ENCODE measurements at places on chromosomes 7 and 10.

DNA sequence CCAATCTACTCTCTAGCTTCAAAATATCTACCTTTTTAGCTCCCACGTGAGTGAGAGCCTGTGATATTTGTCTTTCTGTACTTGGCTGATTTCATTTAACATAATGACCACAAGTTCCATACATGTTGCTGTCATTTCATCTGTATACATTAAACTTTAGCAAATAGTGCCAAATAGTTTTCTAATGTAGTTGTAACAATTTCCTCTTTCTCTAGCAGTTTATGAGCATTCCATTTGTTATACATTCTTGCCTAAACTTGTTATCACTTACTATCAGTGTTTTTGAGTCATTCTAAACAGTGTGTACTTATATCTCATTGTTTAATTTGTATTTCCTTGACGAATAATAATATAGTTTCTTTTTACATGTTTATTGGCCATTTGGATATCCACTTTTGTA lies 77.2 kb downstream of the NEUROD6 start:
- DNase-seq, result no peak

- DNase-seq, result peak; percentile 55
Measured at GRCh38 chr10:51425431-51425830, 274.0 kb downstream of the CSTF2T start.

DNA sequence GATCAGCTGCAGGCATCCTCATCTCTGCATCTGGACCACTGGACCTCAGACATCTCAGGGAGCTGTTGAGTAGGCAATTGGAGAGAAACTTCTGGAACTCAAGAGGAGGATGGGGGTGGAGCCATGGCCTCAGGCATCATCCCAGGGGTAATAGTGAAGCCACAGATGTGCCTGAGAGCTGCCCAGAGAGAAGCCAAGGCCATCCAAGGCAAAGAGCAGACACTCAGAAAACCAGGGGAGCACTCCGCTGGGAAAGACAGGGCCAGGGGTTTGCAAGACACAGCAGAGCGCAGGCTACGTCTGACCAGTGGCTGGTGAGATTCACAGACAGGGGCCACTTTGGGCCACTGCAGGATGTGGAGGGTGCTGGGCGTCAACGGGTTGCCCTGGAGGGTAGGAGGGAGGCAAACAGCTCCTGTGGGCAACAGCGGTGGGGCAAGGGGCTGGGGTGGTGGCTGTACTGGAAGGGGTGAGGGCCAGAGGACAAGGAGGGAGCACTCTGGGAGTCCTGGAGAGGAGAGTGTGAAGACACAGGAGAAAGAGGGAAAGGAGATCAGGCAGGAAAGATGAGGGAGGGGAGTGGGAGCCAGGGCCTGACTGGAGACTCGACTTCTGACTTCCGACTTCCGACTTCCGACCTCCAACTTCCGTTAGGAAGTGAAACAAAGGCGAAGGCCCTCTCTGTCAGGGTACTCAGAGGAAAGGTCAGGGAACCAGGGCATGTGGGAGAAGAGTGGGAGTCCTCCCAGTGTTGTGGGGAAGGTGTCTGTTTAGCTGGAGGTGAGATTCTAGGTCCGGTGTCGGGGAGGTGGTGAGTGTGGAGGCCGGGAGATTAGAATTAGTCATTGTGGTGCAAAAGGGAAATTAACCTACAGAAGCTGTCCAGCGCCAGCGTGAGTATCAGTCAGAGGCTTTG lies 69.7 kb upstream of the ANTXRL start:
- no peak for DNase-seq

- DNase-seq, result no peak
Measured at GRCh38 chr10:28909875-28910274, 232.6 kb downstream of the BAMBI start.

GRCh38 chr10:378930-379704 lies 243.9 kb downstream of the ZMYND11 start:
- DNase-seq, result no peak

DNA sequence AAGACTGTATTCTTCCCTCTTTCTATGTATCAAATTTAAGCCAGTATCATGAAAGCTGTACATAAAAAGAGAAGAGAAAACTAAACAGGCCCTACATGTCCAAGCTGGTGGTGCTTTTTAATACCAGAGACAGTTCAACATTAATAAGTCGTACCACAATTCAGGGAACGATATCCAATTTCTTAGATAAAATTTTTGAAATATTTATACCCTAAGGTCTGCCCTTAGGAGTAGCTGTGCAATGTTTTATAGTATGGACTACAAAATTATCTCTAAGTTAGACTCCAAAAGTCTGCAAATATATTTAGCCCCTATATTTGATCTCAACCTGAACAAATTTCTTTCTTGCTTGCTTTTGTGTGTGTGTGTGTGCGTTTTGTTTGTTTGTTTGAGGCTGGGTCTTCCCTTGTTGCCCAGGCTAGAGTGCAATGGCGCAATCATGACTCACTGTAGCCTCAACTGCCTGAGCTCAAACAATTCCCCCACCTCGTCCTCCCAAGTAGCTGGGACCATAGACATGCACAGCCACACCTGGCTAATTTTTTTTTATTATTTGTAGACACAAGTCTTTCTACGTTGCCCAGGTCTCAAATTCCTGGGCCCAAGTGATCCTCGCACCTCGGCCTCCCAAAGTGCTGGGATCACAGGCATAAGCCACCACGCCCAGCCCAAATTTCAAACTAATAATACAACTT lies 13.2 kb downstream of the ARHGAP19 start:
- no peak for DNase-seq

DNA sequence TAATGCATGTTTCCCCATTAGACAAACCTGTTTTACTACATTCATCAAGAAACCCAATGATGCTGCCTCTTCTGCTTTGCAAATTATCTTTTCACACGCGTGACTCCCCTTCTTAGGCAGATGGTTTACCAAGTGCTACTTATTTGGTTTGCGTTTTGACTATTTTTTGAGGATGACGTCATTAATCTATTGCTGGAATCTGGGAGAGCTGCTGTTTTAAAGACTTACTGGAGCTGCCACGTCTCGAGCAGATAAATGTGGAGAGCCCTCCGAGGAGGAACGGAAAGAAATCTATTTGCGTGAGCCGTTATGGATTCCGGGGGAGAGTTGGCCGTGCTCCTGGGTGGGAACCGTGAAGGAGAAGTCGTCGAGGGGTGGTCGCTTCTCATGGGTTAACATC lies 19.7 kb downstream of the INSYN2A start:
- no peak for DNase-seq

GRCh38 chr10:98676895-98677294 lies 230.2 kb upstream of the HPS1 start:
- DNase-seq, result no peak

- DNase-seq, result no peak
Measured at GRCh38 chr10:29667191-29667590, 32.4 kb upstream of the SVIL start.

DNA sequence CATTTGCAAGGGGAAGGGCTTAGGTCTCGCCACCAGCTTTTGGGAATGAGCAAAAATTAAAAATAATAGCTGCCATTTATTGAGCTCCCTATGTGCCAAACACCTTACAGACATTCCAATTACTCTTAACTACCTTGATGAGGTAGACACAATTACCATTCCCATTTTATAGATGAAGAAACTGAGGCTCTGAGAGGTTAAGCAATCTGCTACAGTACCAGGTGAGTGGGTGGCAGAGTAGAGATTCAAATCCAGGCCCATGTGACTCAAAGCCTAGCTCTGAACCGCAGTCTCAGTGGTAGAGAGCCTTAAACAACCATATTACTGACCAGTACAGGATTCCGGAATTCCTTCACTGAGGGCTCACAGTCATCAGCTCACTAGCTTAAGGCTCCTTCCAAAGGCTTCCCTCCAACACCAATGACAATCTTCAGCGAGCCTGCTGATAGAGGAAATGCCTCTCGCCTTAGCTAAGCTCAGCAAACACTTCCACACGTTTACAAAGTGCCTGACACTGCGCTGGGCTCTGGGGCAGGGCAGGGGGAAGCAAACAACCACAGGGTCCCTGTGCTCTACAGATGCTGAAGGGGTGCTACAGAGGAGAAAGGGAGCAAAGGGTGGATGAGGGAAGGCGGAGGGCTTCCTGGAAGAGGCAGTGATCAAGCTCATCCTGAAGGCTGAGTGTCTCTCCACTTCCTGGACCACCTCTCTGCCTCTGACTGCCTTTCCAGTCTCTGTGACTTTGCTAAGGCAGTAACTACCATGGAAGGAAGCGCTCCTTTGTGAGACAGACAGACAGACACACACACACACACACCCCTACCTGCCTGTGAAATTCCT lies 7.4 kb downstream of the LRRC20 start:
- no peak for DNase-seq

DNA sequence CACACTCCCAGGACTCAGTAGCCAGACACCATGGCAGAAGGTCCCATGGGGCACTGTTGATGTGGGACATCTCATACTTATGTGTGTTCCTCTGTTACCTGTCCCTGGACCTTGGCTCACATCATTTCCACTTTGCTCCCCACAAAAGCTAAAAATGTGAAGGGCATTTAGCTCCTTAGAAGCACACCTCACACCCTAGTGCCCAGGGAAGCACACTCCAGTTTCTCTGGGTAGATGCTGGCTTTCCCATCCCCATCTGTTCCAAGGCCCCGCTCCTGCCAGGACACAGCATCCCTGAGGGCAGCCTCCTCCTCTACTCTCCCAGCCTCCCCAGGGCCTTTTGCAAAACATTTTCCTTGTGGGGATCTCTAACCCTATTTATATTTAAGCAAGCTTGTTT lies 572.4 kb upstream of the MGMT start:
- no peak for DNase-seq

DNA sequence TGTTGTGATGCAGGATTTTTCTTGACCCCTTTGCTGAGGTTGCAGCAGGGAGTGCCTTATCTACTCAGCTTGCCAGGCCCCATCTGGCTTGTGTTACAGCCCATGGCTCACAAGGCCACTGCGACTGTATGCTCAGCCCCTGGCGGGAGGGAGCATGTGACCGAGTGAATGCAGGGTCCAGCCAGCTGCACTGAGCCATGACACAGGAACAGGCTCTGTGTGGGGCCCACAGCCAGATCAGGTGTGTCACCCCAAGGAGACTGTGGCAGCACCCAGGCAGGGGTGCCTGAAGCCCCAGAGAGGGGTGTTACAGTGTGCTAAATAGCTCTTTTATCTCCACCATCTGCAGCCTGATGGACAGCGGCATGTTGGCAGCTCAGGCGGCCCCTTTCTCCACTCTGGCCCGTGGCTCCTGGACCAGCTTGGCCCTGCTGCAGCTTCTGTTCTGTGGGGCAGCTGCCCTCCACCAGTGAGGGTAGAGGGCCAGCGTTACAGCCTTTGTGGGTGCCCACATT lies 2.6 kb upstream of the PCBD1 start:
- DNase-seq, result peak; percentile 87

DNA sequence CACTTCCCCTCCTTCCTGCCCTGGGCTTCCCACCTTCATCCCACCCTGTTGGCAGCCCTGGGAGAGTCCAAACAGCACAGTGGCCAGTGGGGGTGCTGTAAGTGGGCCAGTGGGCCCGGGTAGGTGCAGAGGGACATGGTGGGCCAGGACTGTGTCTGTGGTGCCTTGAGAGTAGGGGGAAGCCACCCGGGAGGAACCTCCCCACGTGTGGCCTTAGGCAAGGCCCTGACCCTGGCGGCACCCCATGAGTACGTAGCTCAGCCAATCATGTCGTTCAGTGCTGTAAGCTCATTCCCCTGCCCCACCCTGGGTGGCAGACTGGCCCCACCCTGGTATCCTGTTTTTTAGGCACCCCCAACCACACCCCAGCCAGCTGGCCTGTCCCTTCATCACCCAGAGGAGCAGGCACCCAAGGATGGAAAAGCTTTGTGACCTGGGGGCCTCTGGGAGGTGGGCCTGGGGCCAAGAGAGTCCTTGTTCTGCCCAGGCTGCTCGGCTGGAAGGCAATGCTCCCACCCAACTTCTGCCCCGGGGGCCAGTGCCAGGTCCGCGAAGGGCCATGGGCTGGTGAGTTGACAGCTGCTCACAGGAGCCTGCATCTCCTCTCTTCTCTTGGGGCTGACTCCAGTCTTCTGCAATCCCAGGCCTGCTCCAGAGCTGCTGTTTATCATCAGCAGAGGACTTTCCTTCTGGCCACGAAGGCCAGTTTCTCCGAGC lies 41.6 kb downstream of the TSPAN15 start:
- no peak for DNase-seq

DNA sequence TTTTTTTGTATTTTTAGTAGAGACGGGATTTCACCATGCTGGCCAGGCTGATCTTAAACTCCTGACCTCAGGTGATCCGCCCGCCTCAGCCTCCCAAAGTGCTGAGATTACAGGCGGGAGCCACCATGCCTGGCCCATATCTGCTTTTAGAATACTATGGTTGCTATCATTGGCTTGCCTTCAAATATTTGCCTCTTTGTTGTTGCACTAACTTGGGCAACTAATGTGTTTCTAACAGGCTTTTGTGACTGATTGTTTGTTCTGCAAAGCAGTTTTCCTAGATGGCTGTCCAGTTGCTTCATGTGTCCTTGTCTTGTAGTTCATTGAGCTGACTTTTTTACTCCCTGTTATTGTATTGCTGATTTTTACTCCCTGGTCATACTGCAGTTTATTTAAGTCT lies 9.7 kb downstream of the VDAC2 start:
- DNase-seq, result no peak

GRCh38 chr7:50584386-50584785 lies 19.2 kb upstream of the DDC start:
- no peak for DNase-seq

GRCh38 chr7:17318146-17318545 lies 19.7 kb downstream of the AHR start:
- no peak for DNase-seq

- DNase-seq, result no peak
Measured at GRCh38 chr7:50940621-50941020, 157.9 kb upstream of the GRB10 start.

DNA sequence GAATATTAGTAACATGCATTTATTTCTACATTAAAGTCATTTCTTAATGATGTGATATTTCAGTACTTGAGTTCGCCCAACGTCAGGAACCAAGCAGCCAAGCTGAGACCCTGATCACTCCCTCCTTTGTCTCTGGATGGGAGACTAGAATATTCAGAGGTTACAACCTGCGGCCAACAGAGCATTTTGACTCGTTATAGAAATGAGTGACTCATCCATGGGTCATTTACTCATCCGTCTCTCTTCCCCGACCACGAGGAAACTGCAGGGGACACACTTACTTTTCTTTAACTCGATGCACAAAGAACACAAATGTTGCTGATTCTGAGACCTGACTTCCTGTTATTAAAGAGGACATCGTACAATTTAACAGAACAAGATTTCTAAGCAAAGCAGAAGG lies 343.3 kb downstream of the FRMD4A start:
- DNase-seq, result no peak

DNA sequence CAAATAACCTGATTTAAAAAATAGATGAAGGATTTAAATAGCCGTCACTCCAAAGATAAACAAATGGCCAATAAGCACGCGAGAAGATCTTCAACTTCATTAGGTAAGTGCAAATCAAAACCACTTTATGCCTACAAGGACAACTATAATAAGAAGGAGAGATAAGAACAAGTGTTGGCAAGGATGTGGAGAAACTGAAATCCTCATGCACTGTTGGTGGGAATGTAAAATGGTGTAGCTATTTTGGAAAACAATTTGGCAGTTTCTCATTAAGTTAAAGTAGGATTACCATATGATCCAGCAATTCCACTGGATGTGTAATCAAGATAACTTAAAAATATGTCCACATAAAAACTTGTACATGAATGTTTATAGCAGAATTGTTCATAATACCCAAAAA lies 64.1 kb downstream of the CXCL12 start:
- no peak for DNase-seq

GRCh38 chr7:134787720-134788119 lies 8.3 kb downstream of the CALD1 start:
- DNase-seq, result no peak
